Amygdala (tissue), 56 donors: ENCODE measurements at places on chromosomes 12 and 14.

DNA sequence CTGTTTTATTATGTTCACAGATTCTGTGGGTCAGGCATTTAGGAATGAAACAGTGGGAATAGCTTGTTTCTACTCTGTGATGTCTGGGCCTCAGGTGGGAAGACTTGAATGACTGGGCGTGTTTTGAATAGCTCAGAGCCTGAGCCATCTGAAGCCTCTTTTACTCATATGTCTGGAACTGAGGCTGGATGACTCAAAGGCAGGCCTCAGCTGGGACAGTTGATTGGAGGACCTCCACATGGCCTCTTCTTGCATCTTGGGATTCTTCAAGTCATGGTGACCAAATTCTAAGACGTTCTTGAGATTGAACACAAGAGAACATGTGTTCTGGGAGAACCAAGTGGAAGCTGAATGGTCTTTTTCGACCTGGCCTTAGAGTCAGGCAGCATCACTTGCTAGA lies 45.8 kb upstream of the TBX3 start:
- no peak for DNase-seq

DNA sequence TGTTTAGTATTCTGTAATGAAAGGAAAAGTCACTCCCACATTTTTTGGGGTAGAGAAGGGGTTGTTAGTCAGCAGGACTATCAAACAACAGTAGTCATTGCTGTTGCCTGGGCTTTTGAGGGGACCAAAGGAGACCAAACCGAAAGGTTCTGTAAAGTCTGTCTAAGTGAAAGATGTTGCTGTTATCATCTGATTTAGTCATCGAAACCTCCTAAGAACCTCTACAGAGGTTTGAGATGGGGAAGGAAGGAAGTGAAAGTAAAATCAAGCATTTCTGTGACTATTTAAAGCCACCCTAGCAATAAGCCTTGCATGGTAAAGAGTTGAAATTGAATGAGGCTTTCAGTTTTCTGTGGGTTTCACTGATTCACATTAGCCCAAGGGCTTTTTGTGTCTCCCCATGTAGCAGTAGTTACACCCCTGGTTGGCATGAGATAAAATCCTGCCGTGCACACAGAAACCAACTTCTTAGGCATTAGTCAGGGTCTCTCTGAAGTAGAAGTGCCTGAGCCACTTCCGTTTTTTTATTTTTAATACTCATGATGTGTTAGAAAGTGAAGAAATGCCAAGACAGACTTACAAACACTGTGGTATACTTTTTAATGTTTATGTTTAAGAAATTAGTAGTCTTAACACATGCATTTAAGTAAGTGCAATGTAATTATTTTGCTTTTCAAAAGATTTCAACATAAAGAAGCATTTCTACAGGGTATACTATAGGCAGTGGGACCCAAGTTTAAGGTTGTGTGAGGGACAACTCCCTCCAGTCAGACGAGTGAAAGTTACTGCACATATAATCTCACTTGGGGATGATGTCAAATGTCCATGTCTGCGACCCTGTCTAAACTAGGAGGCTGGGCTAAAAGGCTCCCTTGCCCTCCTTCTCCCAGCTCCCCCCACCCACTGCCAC lies 50.4 kb downstream of the DYRK2 start:
- no peak for DNase-seq

DNA sequence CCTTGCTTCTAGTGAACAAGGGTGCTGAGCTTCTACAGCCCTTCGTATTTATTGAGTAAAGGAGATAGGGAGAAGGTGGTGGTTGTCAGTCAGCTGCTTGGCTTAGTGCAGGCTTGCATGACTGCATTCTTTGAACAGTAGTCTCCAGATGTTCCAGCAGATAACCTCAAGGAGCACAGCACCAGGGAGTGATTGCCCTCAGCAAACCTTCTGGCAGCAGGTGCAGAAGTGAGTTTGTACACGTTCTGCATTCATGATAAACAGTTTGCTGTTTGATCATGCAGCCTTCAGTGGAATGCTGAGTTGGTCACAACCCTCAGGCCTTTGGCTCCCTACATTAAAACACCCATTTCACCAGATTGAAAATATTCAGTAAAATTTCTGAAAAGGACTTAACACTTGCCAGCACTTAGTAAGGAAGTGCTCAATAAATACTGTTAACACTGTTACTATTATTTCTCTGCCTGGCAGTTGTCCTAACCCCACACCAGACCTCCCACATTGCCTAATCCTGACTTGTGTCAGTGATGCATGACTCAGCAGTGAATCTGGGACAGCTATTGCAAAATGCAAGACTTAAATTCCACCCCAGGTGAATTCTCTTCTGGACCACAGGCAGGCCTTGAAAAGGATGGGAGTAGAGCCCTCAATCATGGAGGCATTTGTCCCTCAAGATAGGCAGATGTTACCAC lies 18.9 kb upstream of the CARMIL3 start:
- no peak for DNase-seq

GRCh38 chr12:116547955-116548501 lies 11.2 kb upstream of the MAP1LC3B2 start:
- DNase-seq, result no peak

DNA sequence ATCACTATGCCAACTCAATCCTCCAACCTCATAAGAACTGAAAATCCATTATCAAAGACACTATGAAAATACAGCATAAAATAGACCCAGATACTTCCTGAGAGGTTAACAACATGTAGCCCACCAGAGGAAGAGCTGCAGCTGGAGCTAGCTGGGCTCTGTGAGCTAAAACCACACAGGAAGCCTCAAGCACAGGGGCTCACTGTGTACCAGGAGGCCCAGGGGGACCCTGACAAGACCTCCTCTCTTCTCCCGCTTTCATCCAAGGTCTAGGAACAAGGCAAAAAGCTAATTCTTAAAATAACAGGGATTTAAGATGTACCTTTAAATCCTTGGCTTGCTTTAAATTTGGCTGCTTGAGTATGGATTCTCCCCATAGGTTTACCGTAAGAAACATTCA lies 53.6 kb downstream of the EIF2S3B start:
- DNase-seq, result no peak

DNA sequence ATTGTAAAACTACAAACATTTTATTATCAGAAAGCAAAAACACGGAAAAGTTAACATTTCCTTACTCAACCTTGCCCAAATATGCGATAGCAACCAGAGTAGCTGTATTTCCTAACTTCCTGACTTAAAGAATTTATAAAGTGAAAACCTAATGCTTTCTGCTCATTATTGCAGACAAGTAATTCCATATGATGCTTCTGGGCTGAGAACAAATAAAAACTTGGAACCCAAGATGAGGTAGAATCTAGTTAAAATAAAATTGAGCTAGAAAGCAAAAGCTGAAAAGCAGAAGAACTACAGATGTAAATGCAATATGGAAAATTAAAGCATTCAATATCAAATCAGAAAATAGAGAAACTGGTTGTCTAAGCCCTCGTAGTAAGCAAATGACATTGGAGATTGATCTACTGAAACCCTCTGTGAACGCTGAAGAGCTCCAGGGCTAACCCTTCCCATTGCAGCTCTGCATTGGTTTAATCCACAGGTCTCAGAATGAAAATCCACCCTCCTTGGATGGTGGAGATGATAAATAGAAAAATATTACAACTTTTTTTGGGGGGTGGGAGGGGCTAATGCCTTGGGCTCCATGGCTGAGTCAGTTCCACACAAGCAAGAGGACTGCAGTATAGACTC lies 40.7 kb downstream of the CORO1C start:
- DNase-seq, result no peak

- DNase-seq, result no peak
Measured at GRCh38 chr12:28611115-28611435, 420.8 kb downstream of the CCDC91 start.

- no peak for DNase-seq
Measured at GRCh38 chr14:98960617-98961013, 311.4 kb downstream of the BCL11B start.
